ENCODE measurements at places on chromosomes 6 and 20.

- DNase-seq, result no peak
Measured at GRCh38 chr6:42041481-42042053, 8.8 kb upstream of the TAF8 start.

- DNase-seq, result no peak
Measured at GRCh38 chr6:73078333-73078862, 146.9 kb downstream of the KHDC1L start.

DNA sequence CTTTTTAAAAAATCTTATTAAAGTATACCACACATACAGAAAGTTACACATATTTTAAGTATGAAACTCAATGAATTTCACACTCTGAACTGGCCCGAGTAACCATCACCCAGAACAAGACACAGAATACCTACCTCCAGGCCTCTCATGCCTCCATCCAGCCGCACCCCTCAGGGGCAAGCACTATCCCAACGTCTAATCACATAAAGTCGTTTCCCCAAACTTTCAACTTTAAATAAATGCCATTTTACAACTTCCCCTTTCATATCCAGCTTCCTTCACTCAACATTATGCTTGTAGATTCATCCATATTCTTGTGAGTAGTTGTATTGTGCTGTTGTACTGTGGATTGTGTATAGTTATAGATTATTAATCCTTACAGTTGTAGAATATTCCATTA is 539.1 kb downstream of the CD83 start:
- no peak for DNase-seq

DNA sequence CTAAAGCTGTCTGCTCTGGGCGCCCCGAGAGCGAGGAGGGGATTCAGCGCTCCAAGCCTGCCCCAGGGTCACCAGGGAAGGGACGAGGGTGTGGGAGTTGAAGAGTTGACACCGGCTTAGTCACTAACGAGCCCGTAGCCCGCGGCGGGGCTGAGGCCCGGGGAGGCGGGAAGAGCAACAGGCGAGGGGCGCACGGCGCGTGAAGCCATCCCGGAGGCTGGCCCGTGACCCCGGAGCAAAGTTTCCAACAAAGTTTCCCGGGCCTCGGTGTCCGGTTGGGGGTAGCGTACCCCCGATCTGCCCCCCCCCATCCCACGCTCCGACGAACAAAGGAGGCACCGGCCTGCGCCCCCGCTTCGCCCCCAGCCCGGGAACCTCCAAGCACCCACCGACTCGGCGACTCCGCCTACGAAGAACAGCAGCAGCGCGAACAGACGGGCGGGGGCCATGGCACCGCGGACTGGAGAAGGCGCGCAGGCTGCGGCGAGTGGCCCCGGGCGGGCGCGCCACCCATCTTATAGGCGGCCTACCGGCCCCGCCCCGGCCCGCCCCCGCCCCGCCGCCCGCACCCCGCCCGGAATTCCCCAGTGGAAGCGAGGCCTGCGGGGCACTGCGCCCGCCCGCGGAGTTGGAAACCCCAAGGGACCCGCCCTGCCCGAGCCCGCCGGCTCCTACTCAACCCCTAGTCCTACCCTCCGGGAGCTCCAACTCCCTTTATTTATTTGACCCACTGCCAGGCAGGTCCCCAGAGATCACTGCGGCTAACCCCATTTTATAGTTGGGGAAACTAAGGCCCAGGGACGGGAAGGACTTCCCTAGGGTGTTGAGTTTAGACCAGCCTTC is at the start of gene SDC4:
SDC4 (minus strand) TSS at position 489 of the 843 bp plus-strand sequence; CDS start at position 449, 40 bp downstream.
- DNase-seq, result peak; percentile 75

DNA sequence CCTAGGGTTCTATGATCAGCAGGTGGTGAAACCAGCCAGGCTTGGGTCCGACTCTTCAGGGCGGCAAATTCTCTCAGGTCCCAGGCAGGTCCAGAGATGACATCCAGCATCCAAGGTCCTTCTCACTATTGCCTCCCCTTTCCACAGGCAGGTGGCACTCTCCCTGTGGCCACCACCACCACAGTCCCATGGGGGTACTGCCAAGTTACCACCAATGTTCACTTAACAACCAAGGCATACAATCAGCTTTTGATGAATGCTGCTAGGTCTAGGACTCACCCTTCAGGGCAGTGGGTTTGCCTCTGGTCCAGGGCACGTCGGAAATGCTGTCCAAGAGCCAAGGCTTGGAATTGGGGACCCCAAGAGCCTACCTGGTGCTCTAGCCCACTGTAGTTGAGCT is 40.4 kb upstream of the UTRN start:
- no peak for DNase-seq
